ENCODE measurements at places on chromosomes 4 and X. TPM values are rescaled to one million over a fixed set of nuclear protein-coding genes. Genes with fewer than 3 reads are reported as not detected.

BMP3 gene
- 3.4 TPM for total RNA-seq

SASH3 gene
- 22.6 TPM for total RNA-seq

BGN gene
- total RNA-seq, result 188 TPM

DNA sequence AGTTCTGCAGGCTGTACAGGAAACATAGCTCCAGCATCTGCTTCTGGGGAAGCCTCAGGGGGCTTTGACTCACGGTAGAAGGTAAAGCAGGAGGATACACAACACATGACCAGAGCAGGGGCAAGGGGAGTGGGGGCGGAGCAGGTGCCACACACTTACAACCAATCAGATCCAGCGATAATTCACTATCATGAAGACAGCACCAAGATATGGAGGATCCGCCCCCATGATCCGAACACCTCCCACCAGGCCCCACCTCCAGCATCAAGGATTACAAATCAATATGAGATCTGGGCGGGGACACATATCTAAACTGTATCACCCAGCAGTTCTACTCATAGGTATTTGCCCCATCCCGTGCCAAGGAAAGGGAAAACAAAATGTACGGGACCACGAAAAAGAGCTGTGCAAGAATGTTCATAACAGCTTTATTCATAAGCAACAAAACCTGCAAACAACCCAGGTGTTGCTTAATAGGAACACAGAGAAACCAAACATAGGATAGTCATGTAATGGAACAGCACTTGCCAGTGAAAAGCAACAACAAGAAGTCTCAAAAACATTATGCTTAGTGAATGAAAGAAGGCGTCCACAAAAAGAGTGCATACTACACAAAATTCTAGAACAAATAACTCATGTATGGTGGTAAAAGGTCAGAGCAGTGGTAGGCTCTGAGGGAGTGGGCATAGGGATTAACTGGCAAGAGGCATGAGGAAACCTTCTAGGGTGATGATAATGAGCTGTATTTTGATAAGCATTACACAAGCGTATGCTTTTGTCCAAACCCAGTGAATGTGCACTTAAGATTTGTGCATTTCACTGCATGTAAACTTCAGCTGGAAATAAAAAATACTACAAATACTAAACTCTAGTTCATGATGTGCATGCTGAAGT lies 130.9 kb upstream of the FAM9B start:
- no peak overlapping the region for H3K4me3 ChIP-seq
- no peaks in the 10 kb centered on the region for H3K36me3 ChIP-seq
- no peaks in the 10 kb centered on the region for H3K4me1 ChIP-seq
- no peak for DNase-seq
- H3K27me3 ChIP-seq, result no peaks in the 10 kb centered on the region

GPRIN3 gene
- total RNA-seq, result 13.6 TPM

RBM47 gene
- 129 TPM for total RNA-seq

GRCh38 chr4:144174401-144175067 lies 34.0 kb upstream of the GYPA start:
- H3K4me1 ChIP-seq, result no peaks in the 10 kb centered on the region
- H3K27ac ChIP-seq, result no peak overlapping the region
- H3K4me3 ChIP-seq, result no peak overlapping the region
- H3K27me3 ChIP-seq, result no peaks in the 10 kb centered on the region
- no peak for DNase-seq
- H3K36me3 ChIP-seq, result no peaks in the 10 kb centered on the region

GRCh38 chr4:80213117-80213815 lies 16.0 kb downstream of the PRDM8 start:
- no peaks in the 10 kb centered on the region for H3K36me3 ChIP-seq
- no peak overlapping the region for H3K4me3 ChIP-seq
- no peaks in the 10 kb centered on the region for H3K4me1 ChIP-seq

DNA sequence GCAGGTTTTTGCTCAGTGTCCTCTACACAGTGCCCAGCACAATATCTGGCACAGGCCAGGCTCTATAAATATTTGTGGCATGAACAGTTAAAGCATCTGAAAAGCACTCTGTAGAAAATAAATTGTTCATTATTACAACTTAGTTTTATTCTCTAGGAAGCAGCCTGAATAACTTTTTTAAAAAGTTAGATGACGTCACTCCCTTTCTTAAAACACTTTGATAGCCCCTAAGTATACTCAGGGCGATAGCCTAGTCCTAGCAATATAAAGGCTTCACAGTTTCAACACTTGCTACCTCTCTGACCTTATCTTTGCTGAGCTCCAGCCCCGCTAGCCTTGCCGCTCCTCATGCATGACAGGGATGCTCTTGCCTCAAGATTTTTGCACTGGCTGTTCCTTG lies 80.6 kb downstream of the GPM6A start:
- DNase-seq, result no peak
- H3K36me3 ChIP-seq, result no peaks in the 10 kb centered on the region
- H3K27ac ChIP-seq, result no peak overlapping the region
- no peaks in the 10 kb centered on the region for H3K27me3 ChIP-seq
- no peak overlapping the region for H3K4me3 ChIP-seq

LONRF3 gene
- total RNA-seq, result 24.6 TPM

DNA sequence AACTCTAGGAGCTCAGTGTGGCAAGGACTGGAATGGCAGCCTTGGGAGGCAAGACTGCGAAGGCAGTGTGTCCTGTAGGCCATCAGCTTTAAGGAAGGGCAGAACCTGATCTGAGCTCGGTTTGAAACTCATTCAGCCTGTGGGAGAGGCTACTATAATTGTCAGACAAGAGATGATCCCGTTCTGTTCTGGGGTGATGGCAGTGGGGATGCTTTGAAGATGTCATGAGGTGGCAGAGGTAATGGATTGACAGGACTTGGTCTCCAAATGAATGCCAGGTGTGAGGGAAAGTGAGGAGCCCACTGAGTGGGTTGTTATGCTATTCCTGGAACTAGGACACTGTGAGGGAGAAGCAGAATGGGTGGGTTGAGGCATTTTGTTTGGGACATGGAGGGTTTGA lies 144.9 kb downstream of the PJA1 start:
- H3K27me3 ChIP-seq, result no peaks in the 10 kb centered on the region
- H3K4me3 ChIP-seq, result no peak overlapping the region
- no peaks in the 10 kb centered on the region for H3K36me3 ChIP-seq
- DNase-seq, result no peak
- no peak overlapping the region for H3K27ac ChIP-seq
- no peaks in the 10 kb centered on the region for H3K4me1 ChIP-seq

GRCh38 chr4:16655111-16655510 lies 243.3 kb downstream of the LDB2 start:
- no peaks in the 10 kb centered on the region for H3K4me1 ChIP-seq
- no peak for DNase-seq
- no peak overlapping the region for H3K27ac ChIP-seq
- H3K27me3 ChIP-seq, result no peaks in the 10 kb centered on the region
- no peak overlapping the region for H3K4me3 ChIP-seq

FOXP3 gene
- not detected for total RNA-seq

FRMPD3 gene
- 0.34 TPM for total RNA-seq

SHROOM4 gene
- total RNA-seq, result 38.2 TPM
